Stimulated activated CD8-positive, alpha-beta memory T cell treated with anti-CD3 and anti-CD28 coated beads, Interleukin-15, amount 100 ng/mL, for 24 hours (primary cell): ENCODE measurements at places on chromosomes 2 and 18.

DNA sequence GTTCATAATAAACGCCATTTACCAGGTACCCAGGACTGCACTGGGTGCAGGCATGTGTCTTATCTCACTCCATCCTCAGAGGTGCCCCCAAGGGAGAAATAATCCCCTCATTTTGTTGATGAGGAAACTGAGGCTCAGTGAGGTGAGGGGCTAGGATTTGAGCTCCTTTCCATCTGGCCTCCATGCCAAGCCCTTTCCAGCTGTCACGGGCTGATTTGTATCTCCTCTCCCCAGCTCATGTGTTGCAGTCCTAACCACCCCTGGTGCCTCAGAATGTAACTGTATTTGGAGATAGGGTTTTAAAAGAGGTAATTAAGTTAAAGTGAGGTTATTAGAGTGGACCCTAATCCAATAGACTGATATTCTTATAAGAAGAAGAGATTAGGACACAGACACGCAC lies 137.3 kb downstream of the MYCN start:
- no peak for DNase-seq

DNA sequence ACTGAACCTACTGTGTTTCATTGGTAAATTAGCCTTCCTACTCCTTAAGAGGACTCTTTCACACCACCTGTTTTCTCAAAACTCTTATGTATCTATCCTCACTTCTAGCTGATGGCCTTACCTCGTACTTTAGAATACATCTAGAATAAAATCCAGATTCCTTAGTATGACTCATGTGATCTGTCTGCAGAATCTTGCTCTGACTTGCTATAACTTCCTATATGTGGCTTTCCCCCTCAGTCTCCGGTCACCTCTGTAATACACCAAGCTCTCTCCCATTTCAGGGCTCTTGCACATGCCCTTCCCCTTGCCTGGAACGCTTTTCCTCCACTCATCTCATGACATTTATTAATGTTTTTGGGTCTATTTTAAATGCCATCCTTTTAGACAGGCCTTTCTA lies 95.6 kb upstream of the LHCGR start:
- no peak for DNase-seq

DNA sequence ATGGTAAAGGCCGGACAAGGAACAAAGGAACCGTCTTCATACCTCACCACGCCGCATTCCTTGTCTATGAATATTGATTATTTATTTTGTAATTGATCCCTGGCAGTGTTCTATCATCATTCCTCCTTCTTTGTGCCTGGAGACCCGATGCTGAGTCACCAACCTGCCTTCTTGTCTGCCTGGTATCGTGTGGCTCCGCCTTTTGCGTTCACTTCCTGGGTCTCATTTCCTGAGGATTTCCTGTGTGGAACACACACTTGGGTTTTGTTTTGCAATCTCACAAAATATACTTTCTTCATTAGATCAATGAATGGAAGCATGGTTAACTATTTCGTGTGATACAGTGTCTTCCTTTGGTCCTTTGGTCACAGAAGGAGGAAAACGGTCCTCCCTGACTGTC lies 95.5 kb upstream of the SNTG2 start:
- no peak for DNase-seq

DNA sequence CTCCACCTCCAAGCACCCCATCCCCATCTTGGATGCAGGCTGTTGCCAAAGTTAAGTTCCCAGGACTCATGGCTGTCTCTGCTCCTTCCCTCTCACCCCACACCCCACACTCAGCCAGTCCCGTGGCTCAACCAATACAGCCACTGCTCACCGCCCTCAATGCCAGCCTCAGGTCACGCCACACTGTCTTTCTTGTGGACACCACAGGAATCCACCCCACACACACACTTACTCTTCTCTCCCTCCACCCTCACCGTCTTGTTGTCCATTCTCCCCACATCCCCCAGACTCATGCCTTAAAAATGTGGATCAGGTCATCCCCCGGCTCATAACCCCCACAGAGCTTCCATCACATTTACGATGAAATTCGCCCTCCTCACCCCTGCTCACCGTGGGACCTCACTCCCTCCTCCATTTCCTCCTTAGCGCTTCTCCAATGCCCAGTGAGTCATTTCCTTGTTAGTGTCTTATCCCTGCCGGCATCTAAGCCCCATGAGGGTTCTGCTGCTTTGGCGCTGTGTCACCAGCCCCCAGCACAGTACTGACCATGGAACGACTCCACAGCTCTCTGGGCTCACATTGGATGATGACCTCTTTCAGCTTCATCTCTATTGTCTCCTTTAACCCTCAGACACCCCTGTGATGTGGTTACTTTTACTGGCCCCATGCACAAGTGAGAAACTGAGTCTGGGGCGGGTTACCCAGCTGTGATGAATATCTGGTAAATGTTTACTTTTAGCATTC lies 13.8 kb downstream of the MLPH start:
- no peak for DNase-seq

- DNase-seq, result no peak
These were observed 315.0 kb downstream of the LPIN1 start for GRCh38 chr2:12061286-12062052.

- no peak for DNase-seq
These were observed 174.7 kb upstream of the SIX3 start for GRCh38 chr2:44766777-44767176.

GRCh38 chr2:163453920-163454319 lies 281.9 kb downstream of the FIGN start:
- no peak for DNase-seq

GRCh38 chr2:100281521-100282438 lies 40.5 kb downstream of the LONRF2 start:
- DNase-seq, result no peak

DNA sequence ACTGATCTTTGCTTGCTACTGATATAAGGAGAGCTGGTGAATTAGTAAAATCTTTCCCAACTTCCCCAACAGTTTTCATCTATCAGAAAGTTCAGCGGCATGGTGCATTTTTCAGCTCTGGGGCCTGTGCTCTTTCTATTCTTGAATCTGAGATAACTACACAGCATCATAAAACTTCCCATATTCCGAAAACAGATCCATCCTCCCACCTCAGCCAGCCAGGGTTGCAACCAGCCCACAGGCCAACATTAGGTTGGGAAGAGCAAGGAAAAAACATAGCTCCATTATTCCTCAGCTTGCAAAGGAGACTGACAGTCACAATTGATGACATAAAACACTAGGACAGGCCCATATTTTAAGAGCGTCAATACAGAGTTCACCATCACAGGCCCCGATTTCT lies 297.2 kb downstream of the SETBP1 start:
- no peak for DNase-seq

DNA sequence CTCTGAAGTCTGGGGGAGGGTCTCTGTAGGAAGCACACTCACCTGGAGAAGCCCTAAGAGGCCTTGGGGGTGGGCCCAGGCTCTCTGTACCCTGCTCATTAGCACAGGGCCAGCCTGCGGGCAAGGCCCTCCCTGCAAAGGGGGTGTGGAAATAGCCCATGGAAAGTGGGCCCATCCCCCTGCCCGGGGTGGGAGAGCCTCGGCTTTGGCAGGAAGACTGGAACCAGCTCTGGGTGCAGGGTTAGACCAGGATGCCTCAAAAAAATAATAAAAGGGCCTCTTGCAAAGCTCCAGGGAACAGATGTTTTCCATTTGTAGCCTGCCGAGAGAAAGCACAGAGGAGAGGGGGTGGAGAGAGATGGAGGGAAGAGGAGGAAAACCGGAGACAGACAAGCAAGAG lies 98.7 kb downstream of the STPG4 start:
- no peak for DNase-seq

GRCh38 chr2:46008091-46008870 lies 288.9 kb upstream of the EPAS1 start:
- DNase-seq, result no peak

DNA sequence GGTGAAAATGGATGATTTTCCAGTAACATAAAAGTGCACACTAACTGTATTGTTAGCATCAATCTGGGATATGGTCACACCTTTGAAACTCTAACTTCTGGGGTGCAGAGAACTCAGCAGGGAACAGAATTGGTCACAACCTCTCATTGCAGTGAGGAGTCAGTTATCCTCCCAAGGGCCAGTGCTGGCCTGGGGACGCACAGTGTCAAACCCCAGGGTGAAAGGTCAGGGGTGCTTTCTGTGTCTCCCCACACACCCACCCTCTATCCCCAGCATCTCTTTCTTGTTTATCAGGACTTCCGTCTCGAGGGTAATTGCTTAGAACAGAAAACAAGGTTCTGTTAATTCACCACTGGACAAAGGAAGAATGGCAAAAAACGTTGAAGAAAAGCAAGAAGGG lies 208.7 kb downstream of the DLGAP1 start:
- DNase-seq, result no peak

DNA sequence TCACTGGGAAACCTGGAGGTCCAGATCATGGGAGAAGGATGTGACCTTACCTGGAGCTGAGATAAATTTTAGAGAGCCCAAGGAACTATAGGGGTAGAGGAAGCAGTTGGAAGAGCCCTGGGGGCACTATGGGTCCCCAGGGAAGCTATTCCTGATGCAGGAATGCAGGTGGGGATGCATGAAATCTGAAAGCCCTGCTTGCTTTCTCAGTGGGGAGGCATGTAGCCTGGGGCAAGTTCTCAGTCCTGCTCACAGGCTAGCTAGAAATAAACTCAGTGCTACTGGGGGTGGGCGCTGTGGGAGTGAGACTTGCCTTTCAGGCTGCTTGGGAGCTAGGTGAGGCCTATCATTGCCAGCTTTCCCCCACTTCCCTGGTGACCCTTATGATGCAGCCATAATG lies 499.7 kb downstream of the PTH2R start:
- no peak for DNase-seq

DNA sequence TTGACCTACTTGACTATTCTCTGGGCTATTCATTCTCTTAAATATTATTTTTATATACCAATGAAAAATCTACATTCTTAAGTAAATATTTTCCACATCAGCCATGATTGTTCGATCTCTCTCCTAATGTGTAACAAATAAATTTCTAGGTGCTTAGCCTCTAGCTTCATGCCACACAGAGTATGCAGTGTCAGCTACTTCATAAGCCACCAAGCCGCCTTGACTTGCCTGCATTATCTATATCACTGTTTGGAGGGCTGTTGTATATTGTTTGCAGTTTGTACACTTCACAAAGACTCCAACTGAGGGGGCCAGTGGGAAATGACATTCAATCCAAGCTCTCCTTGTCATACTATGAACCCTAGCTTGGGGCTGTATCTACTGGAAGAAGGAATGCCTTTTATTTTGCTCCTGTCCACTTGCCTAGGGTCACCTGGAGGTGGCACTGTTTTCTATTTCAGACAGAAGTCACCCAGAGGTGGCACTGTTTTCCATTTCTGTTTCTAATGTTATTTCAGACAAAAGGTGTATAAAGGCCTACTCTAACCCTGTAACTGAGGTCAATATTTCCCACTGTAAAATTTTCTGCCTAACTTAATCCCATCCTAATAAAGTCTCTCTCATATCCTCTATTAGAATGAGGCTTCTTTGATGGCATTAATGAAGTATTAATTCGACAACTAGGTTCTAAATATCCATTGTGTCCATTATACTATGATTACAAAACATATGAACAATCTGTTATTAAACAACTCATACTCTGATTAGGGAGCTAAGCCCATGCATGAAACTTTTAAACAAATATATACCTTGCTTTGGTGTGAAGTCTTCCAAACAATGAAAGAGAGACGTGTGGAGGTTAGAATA lies 36.4 kb downstream of the COL5A2 start:
- DNase-seq, result no peak

GRCh38 chr18:8766559-8767293 lies 61.4 kb downstream of the MTCL1 start:
- DNase-seq, result no peak

DNA sequence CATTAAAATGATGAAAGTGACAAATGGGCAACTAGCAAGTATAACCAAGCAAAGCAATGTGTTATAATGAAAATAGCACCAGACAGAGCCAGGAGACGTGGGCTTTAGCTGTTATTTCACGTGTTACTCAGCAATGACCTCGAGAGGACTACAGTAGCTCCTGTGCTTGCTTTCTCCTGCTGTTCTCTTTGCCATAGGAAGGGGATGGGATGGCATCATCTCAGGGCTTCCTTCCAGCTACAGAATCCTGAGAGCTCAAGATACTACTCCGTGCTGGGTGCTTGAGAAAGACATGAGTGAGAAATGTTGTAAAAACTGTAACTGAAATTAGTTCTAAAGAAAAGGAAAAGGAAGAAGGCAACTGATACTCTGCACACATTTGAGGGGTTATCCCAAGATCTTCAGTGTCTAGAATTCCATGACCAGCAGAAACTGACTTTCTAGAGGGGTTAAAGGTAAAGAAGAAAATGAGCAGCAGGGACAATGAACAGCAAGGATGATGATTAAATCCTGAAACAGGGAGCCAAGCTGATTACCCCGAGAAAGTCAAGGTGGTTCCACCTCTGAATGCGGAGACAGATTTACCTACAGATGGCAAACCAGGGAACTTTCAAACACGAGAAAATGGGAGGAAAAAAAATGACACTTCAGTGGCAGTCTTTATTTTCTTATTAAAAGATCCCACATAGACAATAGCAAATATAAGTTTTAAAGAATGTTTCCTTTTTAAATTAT lies 33.4 kb downstream of the GAREM1 start:
- no peak for DNase-seq

DNA sequence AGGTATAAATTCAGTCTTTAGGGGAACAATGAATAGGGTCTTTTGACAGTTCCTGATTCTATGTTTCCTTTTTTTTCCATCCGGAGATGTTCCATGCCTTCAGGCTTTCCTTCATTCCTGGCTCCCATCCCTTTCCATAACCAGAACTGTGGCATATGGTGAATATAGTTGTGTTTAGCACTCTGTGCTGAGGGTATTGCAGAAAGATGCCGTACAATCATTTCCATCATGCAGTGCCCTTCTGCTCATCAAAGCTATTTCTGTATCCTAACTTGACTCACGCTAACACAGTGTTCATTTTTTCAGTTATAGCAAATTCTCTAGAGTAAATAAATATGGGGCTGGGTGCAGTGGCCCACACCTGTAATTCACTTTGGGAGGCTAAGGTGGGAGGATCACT lies 131.9 kb upstream of the EML6 start:
- DNase-seq, result no peak

- no peak for DNase-seq
These were observed 54.9 kb downstream of the THUMPD2 start for GRCh38 chr2:39723946-39724827.

GRCh38 chr2:71842744-71843143 lies 304.9 kb downstream of the CYP26B1 start:
- no peak for DNase-seq
